Occipital lobe (tissue), 3 donors: ENCODE measurements at places on chromosomes 6 and 20. TPM values are rescaled to one million over a fixed set of nuclear protein-coding genes. Genes with fewer than 3 reads are reported as not detected.

The TCF15 gene
- 0.47 TPM for total RNA-seq

The GPR31 gene
- total RNA-seq, result not detected

The MYLK2 gene
- total RNA-seq, result 0.78 TPM

The MDN1 gene
- 34.8 TPM for total RNA-seq
